ENCODE measurements at places on chromosomes 16 and 17. TPM values are rescaled to one million over a fixed set of nuclear protein-coding genes. Genes with fewer than 3 reads are reported as not detected.
A peak's percentile ranks its signal among the peaks of the same experiment; 100 is the strongest.

Gene ASPHD1
- 1.6 TPM for total RNA-seq

Gene GRIN2C
- 1.6 TPM for total RNA-seq

Gene SUPT6H
- 51.7 TPM for total RNA-seq

Gene UNC45B
- 193 TPM for total RNA-seq

DNA sequence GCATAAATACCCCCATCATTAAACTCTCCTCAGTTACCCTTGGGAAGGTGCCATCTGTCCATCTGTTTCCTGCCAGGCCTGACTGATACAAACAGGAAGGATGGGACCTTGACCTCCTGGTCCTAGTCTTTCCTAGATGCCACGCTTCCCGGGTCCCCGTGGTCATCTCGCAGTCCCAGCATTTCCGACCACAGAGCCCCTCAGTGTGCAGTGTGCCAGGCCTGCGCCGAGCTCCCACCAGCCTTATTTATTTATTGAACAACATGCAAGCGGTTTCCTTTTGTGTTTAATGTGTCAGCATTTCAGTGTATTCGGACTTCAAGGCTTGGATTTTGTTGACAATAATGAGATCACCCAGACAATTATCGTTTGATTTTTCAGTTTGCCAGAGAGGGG, 45.6 kb upstream of the NKD1 start:
- DNase-seq = no peak

DNA sequence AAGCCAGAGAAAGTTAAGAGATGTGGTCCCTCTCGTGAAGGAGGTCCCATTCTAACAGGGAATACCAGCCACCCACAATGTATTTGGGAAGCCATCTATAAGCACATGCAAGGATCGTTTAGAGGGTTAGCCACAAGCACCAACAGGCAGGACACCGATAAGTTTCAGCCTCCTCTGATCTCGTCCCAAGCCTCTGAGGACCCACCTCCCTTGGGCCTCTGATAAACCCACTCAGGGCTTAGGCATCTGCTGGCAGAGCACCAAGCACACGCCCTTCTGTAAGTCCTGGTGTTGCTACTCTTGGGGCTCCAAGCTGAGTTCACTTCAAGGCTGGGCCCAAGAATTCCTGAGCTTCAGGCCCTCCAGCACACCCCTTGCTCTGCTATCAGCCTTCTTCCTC, 5.4 kb upstream of the PNPO start:
- DNase-seq = peak; percentile 53

- peak; percentile 65 for DNase-seq
Measured at GRCh38 chr16:80459331-80459777, 81.4 kb upstream of the DYNLRB2 start.

- peak; percentile 54 for DNase-seq
Measured at GRCh38 chr16:86556576-86556975, 1.5 kb upstream of the MTHFSD start.

DNA sequence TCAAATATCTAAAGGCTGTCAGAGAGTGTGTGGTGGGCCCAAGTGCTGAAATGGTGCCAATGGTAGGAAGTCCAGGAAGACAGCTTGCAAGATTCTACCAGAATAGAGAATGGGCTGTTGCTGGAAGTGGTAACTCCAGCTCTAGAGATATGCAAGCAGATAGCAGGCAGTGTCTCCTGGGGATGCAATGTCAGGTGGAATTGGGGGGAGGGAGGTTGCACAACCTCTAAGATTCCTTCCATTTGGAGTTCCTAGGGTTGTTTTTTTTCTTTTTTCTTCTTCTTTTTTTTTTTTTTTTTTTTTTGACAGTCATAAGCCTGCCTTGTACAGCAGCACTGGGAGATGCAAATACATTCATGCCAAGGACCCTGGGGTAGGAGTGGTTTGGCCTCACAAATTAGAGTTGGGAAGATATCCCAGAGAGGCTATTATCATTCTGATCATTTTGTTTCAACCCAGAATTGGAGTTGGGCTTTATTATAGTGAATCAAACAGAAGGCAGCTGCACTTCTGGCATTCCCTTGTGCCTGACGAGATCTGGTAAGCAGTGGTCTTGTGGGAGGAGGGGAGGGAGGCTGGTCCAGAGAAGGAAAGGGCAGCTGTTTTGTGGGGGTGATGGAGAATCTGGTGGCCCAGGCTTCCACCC, 51.1 kb downstream of the SLC6A2 start:
- DNase-seq = no peak

Gene TNRC6C
- total RNA-seq = 20.9 TPM

DNA sequence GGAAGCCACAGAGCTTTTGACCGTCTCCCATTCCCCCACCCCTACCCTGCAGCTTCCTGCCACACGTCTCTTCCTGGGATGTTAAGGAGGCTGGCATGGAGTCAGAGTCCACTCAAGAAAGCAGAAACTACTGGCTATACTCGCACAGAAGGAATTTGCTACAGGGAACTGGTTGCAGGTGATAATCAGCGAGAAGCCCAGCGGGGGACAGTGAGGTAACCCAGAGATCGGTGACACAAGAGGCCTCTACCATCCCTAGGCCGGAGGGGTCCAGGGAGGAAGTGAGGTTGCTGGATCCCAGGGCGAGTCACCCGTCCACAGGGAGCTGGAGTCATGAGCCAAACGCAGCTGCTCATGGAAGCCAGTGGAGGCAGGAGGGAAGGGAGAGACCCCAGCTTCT, 93.7 kb downstream of the SDK2 start:
- DNase-seq = no peak
